ENCODE measurements at places on chromosomes 12 and 14.
A peak's percentile ranks its signal among the peaks of the same experiment; 100 is the strongest.

- no peak for DNase-seq
Observed at GRCh38 chr12:13248964-13249363, 52.4 kb downstream of the EMP1 start.

DNA sequence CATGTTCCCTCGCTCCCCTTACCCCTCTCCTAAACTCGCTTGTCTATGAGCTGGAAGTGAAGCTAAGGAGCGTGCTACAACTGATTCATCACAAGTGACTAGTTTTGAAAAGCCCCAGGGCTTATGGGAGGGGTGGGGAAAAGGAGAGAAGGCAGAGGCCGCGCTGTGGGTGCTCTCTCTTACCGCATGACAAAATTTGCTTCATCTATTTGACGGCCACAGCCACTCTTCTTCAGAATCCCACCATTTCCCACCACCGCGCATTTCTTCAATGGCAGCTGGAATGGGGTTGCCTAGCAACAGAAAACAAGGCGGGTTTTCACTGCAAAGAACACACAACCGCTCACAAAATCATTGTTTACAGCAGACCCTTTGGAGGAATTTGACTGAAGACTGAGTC lies 79.4 kb downstream of the ST8SIA1 start:
- no peak for DNase-seq

- no peak for DNase-seq
Observed at GRCh38 chr14:77541905-77542304, 43.3 kb upstream of the ISM2 start.

GRCh38 chr14:100446572-100446971 lies 123.4 kb downstream of the SLC25A47 start:
- no peak for DNase-seq

- DNase-seq: no peak
Observed at GRCh38 chr14:36657399-36658122, 4.1 kb upstream of the PAX9 start.

GRCh38 chr14:90294872-90295271 lies 36.9 kb downstream of the NRDE2 start:
- DNase-seq: peak; percentile 28

- DNase-seq: no peak
Observed at GRCh38 chr12:41459906-41460214, 271.7 kb downstream of the PDZRN4 start.

DNA sequence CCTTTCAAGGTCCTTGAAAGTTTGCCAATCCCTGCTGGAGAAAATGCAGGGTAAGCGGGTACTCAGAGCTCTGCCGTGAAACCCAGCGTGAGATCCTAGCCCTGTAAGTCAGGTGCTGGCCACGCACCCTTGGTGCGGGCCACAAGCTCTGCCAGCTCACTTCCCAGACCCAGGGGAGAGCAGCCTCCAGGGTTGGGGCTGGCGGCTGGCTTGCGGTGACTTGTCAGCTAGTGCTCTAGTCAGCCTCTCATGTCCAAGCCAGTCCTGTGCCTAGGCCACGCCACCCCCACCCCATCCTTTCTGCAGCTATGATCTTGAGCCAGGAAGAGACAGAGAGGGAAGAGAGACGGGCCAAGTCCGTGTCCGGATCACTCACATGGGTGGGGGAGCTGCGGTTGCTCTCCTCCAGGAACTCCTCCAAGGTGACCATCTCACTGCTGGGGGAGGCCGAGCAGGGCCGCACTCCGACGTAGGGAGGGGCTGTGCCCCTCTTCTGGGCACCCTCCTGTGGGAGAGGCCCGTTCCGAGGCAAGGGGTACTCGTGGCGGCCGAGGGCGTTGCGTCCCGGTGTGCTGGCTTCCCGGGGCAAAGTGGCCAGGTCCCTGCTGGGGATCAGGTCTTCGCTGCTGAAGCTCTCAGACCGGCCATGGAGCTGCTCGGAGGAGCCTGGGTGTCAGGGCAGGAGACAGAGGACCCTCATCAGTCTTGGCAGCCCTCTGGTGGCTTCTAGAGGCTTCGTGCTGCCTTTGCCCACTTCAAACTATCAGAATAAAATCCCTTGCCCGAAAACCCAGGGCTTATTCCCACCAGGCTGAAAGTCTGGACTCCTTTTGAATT lies 33.3 kb upstream of the GPR68 start:
- DNase-seq: no peak

GRCh38 chr14:105531088-105531893 lies 4.9 kb downstream of the TMEM121 start:
- DNase-seq: no peak

GRCh38 chr12:124809878-124810277 lies 53.8 kb downstream of the SCARB1 start:
- DNase-seq: no peak

DNA sequence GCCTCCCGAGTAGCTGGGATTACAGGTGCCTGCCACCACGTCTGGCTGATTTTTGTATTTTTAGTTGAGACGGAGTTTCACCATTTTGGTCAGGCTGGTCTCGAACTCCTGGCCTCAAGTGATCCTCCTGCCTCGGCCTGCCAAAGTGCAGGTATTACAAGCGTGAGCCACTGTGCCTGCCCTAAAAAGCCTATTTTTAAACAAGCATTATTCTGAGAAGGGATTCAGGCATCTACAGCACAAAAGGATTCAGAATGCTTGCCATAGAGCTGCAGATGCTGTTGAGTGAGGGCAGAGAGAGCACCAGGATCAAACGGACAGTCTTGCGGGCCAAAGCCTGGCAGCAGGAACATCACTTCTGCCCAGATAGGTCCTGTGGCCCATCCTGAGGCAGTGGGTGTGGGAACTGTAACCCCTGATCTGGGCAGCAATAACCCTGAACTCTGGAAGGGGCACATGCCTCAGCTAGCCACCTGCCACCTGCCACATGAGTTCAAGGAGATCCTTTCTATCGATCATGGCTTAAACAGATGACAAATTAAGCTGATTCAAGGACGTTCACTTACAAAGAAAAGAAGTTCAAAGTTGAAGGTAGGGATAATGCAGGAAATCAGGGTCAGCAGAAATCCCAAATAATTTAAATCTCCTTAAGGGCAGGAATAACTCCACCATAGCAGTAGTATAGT lies 16.8 kb upstream of the SNX6 start:
- DNase-seq: no peak

GRCh38 chr12:72300728-72301127 lies 28.6 kb downstream of the TRHDE start:
- no peak for DNase-seq

DNA sequence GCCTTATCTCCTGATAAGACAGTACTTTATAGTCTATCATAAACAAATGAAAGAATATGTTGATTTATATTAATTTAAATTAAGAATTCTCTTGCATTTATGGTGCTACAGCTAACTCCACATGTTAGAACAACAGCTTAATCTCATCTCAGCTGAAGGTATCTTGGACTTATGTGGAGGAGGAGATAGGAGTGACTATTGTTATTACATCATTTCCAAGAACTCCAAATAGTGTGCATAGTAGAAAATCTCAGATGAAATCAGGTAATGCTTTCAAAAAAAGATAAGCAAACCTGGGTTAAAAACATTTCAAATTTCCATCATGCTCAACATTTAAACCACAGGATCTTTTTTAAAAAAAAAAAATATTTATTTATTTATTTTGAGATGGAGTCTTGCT lies 31.3 kb upstream of the ISM2 start:
- no peak for DNase-seq
